Activated T-cell treated with anti-CD3 and anti-CD28 coated beads, Interleukin-2, amount 50 U/mL, for 24 hours (primary cell): ENCODE measurements at places on chromosomes 11 and 22.

DNA sequence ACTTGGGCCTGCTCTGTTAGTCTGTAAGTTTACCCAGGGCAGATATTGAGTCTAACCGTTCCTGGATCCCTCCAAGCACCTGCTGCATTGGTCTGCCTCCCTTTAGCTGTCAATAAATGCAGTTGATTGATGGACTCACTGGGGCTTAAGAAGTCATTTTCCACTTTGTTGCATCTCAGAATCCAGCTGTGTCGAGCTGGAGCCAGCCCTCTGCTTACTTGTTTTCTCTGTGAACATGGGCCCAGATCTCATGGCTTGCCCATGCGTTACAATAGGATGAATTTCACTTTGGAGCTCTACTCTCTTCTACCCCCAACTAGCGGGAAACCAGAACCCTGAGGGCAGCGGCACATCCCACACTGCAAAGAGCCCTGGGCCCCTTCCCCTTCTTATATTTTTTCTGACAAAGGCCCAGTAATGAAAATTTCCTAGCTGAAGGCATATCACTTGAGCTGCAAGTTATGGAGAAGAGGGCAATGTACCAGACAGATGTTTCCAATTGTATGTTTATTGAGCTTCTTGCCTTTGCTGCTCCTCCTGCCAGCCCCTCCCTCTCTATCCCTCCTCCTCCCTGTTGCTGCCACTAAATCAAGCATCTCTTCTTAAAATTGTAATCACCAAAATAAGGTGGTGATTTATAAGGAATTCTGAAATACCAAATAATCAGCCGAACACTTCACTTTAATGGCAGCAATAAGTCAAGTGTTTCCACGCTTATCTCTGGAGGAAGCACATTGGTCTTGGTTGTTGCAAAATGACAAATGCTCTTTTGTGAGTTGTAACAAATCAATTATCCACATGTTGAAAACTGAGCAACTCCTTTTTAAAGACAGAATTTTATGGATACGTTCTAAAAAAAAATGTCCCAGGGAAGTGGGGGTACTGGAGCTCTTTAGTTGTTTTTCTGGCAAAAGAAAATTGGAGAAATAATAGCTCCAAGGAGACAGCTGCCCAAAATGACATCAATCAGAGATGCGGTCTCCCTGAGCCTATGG, 212.3 kb upstream of the ZBED5 start:
- no peak for DNase-seq

GRCh38 chr11:46408407-46408986, 16.9 kb upstream of the CHRM4 start:
- DNase-seq = no peak

- no peak for DNase-seq
Measured at GRCh38 chr11:72720047-72720446, 32.2 kb downstream of the ARAP1 start.

DNA sequence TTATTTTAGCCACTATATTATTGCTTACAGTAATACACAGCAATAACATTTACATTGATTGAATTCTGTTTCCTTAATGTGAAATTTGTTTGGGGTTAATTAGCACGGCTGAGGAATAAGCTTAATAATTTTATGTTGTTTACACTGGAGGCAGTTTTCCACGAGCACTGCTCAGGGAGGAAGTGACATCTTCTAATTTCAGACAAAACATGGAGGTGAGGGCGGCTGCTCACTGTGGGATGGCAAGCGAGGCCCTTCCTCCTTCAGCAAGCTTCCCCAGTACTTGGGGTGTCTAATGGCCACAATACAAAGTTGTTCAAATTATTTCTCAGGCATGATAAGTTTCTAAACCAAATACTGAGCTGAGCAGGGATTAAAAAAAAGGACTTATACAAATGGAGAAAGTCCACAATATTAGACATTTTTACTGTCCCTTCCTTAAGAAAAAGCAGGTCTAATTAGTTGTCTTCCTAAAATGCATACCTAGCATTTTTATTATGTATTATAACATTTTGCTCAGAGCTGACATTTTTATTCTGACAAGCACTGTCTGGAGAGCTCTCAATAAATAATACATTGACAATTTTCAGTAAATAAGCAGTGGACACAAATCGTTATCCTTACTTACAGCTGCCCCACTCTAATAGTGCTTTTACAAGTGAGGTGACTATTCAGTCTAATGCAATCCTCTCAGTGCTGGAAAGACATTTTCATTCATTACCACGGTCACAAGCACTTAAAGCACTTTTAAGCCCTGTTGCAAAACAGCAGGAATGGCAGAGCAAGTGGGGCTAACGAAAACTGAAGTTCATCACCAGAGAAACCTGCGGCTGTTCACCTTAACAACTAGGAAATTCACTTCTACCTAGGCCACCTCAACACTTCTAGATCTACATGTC, 56.2 kb downstream of the SOX6 start:
- DNase-seq = no peak

GRCh38 chr11:126217491-126217890, 5.9 kb downstream of the FAM118B start:
- no peak for DNase-seq

DNA sequence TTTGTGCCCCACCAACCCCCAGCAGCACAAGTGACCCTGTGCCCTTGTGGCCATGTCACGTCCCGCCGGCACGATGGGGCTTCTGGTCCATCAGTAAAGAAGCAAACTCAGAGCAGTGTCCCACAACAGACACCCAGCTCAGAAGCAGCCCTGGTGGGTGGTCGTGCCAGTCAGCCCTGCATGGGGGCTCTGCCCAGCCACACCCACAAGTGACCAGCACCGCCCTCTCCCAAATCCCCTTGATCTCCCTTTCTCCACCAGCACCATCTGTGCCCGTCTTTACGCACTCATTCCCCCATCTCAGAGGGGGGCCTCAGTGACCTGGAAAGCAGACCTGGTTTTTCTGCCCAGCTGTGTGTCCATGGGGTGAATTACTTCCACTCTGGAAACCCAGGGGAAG, 149.1 kb downstream of the DSCAML1 start:
- DNase-seq = no peak

DNA sequence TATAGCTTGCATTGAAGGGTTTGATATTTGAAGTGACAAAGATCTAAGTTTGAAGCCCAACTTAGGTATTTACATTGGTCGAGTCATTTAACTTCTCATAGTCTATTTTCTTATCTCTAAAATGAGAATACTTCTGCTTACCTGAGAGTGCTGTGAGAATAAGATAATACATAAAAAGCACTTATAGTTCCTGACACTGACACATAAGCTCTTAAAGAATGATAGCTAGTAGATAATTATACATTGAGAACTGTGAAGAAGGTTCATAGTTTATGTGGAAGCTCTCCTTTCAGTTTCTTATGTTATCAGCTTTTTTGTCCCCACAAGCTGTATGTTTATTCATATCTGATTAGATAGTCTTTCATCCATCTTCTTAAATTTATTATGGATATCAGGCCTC, 4.8 kb downstream of the PPME1 start:
- no peak for DNase-seq

DNA sequence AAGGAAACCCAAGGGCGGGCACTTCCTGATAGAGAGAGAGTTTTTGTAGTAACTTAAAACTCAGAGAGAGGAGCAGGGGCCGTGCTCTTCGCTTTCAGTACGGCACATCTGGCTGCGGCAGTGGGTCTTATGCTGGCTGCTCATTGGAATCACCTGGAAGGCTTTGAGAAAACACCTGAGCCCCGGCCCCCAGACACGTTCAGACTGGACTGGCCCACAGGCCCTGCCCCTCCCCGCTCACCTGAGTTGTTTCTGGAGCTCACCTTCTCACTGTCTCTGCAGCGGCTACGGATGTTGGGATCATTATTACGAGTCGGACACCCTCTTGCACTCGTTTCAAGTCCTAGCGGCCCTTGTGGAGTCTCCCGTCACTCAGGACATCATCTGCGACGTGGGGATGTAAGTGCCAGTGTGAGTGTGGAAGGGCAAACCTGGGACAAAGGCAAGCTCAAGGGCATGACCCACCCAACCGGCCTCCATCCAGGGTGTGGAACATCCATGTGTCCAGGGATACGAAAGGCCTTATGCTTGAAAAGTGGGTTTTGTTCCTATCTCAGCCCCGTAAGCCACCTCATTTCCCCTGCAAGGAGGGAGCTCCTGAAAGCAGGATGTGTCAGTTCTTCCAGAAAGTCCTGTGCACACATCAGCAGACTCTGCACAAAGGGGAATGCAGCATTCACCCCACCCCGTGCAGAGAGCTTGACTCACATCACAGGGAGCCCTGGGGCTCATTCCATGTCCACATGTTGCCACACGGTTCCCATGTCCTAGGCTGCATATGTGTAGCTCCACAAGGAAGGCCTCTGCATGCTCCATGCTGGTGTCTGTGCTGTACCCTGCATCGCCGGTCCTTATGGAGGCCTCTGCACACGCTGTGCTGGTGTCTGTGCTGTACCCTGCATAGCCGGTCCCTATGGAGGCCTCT, 5.4 kb downstream of the NADSYN1 start:
- no peak for DNase-seq

GRCh38 chr11:119590651-119591351, 138.2 kb downstream of the NECTIN1 start:
- DNase-seq = no peak

DNA sequence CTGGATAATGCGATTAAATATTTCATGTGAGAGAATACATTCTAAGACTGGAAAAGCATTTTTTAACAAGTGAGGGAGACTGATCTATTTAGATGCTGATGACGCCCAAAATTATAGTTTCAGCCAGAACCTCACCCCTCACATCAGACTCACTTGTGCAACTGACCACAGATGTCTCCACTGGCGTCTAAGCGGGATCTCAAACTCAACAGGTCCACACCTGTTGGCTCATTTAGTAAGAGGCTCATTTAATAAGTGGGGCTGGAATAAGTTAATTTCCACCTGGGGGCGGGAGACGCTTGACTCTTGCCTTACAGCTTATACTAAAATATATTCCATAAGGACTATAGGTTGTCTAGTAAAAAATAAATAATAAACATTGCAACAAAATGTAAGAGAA, 47.5 kb downstream of the MORC2 start:
- no peak for DNase-seq

GRCh38 chr11:116172851-116173250, 599.9 kb downstream of the BUD13 start:
- DNase-seq = no peak

GRCh38 chr11:118877487-118878162, 6.1 kb upstream of the CXCR5 start:
- no peak for DNase-seq

DNA sequence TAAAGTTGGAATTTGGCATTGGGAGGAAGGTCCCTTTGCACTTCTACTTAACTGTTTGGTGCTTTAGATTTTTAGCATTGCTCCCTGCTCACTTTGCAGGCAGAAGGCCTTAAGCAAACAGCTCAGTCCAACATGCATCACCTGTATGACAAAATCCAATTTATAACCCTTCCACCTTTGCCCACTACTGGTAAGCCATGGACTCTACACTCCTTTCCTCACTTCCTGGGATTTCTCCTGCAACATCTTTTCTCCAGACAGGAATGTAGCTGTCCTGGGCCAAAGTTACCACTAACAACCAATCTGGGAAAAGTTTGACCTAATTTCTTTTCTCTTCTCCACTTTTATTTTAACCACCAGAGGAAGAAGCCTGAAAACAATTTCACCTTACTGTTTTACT, 1.8 kb upstream of the OR2D2 start:
- DNase-seq = no peak

DNA sequence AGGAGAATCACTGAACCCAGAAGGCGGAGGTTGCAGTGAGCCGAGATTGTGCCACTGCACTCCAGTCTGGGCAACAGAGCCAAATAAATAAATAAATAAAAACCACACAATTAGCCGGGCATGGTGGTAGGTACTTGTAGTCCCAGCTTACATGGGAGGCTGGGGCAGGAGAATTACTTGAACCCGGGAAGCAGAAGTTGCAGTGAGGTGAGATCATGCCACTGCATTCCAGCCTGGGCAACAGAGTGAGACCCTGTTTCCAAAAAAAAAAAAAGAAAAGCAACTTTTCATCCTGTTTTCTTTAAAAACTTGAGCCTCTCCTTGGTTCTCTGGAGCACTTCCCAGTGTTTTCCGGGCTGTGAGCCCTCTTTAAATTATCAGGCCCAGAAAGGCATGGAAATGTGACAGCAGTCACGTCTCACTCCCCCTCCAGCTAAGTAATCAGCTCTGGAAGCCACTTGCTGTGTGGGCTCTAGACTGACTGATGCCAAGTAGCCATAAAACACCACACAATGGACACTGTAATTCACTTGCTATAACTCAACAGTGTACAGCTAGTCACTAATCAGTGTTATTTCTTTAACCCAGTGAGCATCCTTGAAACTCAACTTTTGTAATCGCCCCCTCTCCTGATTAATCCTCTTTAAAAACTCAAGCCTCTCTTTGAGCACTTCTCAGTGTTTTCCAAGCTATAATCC, 13.0 kb upstream of the MCHR1 start:
- DNase-seq = no peak

- no peak for DNase-seq
Measured at GRCh38 chr11:19284881-19285280, 44.1 kb upstream of the E2F8 start.

- no peak for DNase-seq
Measured at GRCh38 chr11:46290598-46291309, 13.3 kb downstream of the CREB3L1 start.

- DNase-seq = no peak
Measured at GRCh38 chr11:58837707-58838388, 6.7 kb downstream of the GLYATL2 start.

GRCh38 chr11:7498193-7498592, 12.9 kb downstream of the OLFML1 start:
- DNase-seq = no peak

DNA sequence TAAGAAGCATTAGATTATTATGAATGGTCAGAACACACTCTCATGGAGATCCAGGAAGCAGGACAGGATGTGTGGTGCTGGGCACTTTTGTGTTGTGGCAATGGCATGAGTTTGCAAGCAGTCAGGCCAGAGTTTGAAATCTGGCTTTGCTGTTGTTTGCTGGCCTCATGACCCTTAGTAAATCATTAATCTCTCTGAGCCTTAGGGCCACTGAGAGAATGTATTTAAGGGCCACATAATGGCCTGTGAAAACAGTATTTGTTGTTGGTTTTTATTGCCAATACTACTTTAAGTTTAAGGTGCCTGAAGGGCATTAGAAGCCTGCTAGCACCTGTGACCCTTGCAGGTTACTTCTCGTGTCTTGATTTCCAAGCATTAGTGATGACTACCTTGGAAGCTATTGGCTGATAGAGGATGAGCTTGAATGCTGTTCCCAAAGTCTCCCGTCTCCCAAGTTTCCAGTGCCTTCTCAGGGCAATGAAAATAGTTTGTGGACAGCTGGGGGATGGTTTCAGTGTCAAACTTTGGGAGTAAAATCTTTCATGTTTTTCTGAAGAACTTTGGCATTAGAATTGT, 24.6 kb downstream of the STIM1 start:
- DNase-seq = no peak

DNA sequence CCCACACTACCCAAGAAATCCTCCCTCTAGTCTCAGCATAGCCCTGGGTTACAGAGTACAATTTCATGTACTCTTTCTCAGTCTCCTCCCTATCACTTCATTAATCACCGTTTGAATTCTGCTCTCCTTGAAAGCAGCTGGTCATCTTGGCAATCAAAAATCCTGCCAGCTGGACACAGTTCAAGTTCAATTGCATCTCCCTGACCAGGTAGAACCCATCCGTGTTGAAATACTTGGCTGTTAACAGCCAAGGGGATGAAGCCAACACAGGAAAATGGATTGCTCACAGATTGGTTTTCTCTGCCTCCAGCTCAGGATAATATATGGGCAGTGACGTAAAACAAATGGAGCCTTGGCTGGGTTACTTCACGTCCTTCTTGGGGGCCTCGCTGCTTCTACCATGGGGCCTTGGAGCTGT, 55.1 kb upstream of the GRK3 start:
- DNase-seq = no peak
